ENCODE measurements at places on chromosomes 13 and 19.

DNA sequence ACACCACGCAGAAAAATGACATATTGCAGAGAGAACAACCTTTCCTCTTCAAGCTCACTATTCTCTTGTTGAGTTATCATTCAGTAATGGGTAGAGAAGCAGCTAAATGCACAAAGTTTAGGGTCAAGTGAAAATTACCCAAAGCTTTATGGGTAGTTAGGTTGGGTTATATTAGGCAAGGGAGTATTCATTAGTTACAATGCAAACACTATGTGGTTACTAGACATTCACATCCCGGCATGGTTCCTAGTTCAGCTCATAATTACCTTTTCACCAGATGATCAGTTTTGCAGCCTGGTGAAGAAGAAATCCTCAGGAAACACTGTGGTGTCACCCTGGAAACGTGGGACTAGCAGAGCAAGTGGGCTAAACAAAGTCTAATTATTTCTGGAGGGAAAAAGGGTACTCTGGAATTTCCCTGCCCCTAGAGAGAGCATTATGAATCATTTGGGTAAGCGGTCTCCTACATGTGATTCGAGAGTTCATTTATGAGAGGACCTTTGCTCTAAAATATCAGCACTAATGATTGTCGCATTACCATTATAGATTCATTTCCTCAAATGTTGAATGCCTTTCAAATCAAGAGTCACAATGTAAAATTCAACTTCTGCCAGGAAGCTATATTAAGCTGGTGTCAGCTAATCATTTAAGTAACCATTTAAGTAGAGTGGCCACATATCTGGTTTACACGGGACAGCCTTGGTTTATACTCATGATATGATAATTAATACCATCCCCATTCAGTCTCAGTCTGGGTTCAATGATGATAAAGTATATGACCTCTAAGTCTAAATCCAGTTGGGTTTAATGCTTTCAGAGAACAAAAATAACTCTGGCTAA, 1208.0 kb downstream of the DIAPH3 start:
- no peak for DNase-seq

DNA sequence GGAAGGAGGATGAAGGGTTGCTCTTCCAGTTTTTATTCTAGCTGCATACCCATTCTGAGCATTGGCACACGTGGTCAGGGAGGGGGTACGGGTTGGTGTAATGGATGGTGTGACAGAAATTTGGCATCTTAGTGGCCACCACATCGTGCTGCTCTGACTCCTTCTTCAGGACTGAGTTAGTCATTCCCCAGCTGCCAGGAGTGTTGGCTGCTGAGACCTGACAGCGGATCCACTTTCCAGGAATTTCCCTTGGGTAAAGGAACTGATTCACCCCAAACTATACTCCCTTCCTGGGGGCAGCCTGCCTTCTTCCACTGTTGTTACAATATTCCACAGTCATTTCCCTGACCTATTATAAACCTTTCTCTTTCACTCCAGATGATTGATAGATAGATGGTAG, 595.5 kb upstream of the KLHL1 start:
- no peak for DNase-seq

GRCh38 chr13:97121894-97122293, 100.2 kb upstream of the MBNL2 start:
- no peak for DNase-seq

DNA sequence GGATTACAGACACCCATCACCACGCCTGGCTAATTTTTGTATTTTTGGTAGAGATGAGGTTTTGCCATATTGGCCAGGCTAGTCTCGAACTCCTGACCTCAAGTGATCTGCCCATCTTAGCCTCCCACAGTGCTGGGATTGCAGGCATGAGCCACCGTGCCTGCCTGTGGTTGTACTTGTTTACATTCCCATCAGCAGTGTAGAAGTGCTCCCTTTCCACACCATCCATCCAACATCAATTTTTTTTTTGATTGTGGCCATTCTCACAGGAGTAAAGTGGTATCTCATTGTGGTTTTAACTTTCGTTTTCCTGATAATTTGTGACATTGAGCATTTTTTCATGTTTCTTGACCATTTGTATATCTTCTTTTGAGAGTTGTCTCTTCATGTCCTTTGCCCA, 1019.4 kb upstream of the SLC10A2 start:
- DNase-seq = no peak

DNA sequence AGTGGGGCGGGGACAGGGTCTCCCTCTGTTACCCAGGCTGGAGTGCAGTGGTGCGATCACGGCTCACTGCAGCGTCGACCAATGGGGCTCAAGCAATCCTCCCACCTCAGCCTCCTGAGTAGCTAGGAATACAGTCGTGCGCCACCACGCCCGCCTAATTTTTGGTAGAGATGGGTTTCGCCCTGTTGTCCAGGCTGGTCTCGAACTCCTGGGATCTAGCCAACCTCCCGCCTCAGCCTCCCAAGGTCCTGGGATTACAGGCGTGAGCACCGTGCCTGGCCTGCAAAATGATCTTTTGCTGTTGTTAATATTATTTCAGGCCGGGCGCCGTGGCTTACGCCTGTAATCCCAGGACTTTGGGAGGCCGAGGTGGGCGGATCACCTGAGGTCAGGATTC, 621 bp upstream of the TGDS start:
- no peak for DNase-seq

- DNase-seq = no peak
Measured at GRCh38 chr19:55644842-55645511, 1.5 kb downstream of the ZNF581 start.

- no peak for DNase-seq
Measured at GRCh38 chr19:44107751-44108150, 5.4 kb upstream of the ZNF225 start.
